ENCODE measurements at places on chromosomes 5 and 9.

- DNase-seq = no peak
Measured at GRCh38 chr9:3969590-3970260, 330.1 kb downstream of the GLIS3 start.

GRCh38 chr5:8949908-8950307, 596.0 kb downstream of the SEMA5A start:
- DNase-seq = no peak

DNA sequence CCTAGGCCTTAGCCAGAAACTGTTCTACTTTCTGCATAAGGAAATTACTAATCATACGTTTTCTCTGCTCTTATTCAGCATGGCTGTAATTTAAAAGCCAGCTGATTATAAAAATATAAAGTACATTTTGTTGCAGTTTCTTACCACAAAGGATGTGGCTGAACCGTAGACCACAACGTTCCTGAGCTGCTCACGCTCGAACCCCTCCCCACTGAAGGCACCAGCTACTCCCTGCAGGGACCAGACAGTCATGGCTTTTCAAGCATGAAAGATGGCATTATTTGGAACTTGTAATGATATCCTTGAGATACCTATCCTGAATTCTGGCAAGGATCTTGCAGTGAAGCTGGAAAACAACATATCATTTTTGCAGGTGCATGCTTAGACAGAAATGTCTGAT, 91.8 kb upstream of the DMRT1 start:
- DNase-seq = peak; percentile 43

DNA sequence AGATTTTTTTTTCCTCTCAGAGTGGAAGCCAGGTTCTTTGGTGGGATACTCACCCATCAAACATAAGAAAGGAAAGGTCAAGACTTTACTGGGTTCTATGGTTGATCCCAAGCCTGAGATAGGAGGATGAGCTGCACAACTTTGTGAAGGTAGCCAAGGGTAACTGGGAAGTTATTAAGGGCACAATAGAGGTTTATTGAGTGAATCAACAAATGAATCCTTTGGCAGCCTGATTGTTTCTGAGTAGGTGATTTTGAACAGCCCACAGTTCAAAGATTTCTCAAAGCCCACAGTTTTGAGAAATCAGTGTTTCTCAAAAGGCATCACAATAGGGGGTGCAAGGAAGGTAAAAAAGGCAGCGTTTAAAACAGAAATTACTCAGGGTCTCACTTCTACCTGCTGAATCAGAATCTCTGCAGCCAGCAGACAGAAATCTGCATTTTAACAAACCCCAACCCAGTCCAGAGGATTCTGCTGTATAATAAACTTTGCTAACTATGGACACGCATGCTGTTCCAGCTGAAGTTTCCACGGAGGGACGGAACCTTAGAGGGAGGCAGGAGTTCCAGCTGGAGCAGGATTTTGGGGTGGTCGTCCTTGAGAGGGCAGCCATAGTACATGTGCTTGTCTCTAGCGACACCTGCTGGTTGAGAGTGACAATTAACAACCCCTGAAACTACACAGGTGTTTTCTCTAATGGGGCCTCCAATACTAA, 32.7 kb upstream of the FSD1L start:
- DNase-seq = peak; percentile 18

DNA sequence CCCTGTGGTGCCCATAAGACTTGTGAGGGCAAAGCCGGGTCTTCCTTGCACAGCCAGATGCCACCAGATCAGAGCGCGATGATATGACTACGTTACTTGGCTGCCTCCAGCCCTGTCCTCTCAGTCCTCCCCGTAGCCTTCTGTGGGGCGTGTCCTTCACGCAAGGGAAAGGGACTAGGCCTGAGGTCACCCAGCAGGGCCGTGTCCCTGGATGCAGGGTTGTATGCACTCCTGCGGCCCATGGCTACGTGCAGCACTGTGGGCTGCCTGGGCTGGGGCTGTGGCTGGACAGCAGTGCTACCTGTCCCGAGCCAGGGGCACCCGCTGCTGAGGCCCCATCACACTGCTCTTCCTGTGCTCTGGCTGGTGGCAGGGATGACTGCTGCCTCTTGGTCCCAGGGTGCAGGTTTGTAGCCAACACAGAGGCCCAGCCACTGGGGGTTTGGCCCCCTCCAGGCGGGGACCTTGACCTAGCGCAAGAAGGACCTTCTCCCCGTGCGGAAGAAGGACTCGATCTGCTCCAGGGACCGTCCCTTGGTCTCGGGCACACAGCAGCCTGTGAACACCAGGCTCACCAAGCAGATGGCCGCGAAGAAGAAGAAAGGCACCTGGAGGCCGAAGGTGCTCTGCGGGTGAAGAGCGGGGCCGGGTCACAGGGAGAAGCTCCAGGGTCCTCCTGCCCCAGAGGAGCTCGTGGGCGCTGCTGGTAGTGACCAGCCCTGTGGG, 7.2 kb downstream of the SLC2A6 start:
- no peak for DNase-seq

GRCh38 chr5:74127381-74128320, 501.7 kb downstream of the ARHGEF28 start:
- no peak for DNase-seq

GRCh38 chr5:68354315-68354714, 138.8 kb downstream of the PIK3R1 start:
- no peak for DNase-seq

GRCh38 chr5:169307646-169308045, 6.7 kb upstream of the SLIT3 start:
- DNase-seq = no peak

GRCh38 chr5:20618340-20618739, 630.3 kb upstream of the CDH18 start:
- DNase-seq = no peak

- no peak for DNase-seq
Measured at GRCh38 chr5:82644766-82645165, 366.6 kb upstream of the RPS23 start.

GRCh38 chr5:111259636-111260035, 35.5 kb downstream of the CAMK4 start:
- no peak for DNase-seq

GRCh38 chr5:9922719-9923118, 292.6 kb upstream of the TAS2R1 start:
- no peak for DNase-seq

DNA sequence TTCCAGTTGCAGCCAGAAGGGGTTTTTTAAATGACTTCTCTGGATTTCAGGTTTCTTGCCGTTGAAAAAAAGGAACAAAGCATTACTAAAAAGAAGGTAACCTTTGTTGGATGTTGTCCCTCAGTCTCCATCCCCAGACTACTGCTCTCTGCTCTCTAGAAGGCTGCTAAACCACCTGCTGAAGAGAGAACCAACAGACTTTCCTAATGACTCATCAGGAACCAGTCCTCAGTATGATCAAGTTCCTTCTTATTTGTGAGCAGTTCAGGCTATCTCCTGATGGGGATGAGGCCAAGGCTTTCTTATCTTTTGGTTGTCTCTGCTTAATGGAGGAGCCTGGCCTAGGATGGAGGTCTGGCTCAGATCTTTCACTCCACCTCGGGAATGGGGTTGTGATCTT, 4.1 kb downstream of the KIF4B start:
- DNase-seq = no peak

DNA sequence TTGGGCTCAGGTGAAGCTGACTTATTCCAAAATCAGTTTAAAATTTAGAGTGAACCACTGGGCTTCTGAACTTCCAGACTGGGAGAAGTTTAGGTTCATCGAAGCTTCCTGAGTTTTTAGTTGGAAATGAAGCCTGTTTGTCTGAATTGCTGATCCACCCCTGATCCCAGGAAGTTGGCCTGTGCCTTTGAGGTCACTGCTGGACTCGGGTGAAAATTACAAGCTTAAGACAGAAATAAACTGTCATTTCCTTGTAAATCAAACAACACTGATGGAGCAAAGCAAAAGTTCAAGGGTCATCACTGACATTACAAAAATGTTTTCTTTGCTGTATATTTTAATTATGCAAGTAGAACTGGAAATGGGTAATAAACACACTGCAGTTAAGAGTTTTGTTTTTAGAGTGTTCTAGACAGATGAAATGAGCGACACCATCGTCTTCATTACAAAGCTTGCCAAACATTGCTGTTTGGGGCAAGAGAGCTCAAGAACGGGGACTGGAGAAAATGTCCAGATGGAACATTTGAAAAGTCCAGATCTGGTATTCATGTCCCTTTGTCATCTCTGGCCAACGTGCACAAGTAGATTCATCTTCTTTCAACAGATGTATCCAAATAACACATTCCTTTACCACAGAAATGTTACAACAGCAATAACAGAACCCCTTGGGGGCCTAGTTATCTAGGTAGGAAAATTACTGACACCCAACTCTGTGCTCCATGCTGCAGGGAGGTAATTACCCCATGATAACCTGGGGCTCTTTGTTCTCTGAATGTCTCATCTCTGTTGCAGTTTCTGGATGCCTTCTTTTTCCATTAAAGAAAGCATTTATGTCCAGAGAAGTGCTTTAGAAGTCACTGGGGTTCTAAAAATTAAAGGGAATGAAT, 142.4 kb upstream of the ERCC6L2 start:
- no peak for DNase-seq

GRCh38 chr9:16170119-16170518, 617.3 kb downstream of the CCDC171 start:
- DNase-seq = no peak

- DNase-seq = no peak
Measured at GRCh38 chr5:109650493-109650892, 39.2 kb upstream of the MAN2A1 start.

- DNase-seq = no peak
Measured at GRCh38 chr5:1514027-1514818, 9.5 kb downstream of the LPCAT1 start.

- DNase-seq = no peak
Measured at GRCh38 chr9:98736226-98736625, 27.5 kb upstream of the GABBR2 start.

DNA sequence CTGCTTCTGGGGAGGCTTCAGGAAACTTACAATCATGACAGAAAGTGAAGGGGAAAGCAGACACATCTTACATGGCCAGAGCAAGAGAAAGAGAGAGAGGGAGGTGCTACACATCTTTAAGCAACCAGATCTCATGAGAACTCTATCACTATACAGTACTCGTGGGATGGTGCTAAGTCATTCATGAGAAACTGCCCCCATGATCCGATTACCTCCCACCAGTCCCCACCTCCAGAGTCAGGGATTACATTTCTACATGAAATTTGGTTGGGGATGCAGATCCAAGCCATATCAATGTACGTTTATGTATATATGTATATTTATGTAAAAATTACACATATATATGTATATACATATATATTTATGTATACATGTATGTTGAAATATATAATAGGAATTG, 54.4 kb upstream of the CCDC112 start:
- no peak for DNase-seq

DNA sequence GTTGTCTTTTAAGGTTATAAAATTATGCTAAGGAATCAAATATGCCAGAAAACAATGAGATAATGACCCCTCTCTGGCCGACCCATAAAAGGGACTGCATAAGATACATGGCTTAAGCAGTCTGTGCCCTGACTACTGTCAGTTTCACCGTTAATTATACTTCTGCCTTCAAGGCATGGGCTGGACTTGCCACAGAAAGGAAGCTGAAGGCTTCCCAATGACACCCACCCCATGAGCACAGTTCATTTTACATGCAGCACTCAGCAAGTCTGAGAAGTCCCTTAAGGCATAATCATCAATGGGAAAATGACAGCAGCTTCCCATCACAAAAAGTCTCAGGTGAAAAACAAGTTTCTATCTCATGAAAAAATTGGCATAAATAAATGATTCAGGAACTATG, 175.6 kb downstream of the GLIS3 start:
- no peak for DNase-seq

GRCh38 chr9:6961845-6962522, 204.2 kb downstream of the KDM4C start:
- no peak for DNase-seq

DNA sequence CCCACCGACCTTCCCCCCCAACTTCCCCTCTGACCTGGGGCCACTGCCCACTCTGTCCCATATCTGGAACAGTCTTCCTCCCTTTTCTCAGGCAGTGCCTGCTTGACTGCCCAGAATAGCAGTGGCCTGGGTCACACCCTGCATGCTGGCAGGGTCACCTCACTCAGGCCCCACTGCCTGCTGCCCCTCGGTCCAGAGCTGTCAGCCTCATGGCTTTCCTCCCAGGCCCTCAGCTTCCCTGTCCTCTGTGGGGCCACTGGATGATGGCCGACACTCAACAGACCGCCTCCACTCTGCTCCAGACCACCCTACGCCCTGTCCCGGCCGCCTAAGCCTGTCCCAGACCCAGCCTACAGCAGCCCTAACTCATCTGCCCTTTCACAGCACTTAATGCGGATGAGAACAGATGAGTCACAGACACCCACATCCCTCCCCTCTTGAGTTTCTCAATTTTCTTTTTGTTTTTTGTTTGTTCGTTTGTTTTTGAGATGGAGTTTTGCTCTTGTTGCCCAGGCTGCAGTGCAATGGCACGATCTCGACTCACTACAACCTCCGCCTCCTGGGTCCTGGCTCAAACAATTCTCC, 5.9 kb downstream of the PNPLA7 start:
- no peak for DNase-seq

- no peak for DNase-seq
Measured at GRCh38 chr9:93193388-93194220, 9.7 kb downstream of the WNK2 start.

DNA sequence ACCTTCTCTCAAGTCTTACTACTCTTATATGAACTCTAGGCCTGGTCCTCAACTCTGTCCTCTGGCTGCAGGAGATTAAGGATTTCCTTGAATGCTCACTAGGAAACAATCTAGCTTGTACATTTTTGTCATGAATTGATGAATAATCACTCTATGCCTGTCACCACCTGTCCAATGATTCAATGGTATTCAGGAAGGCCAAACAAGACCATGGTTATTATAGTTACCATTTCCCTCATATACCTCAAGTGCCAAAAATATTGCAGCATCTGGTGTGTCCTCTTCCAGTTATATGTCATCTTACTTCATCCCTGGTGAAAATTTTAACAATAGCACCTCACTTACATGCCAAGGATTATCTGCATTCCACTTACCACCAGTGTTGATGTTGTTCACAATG, 179.0 kb upstream of the MOCS2 start:
- DNase-seq = no peak

GRCh38 chr5:94901191-94901979, 282.9 kb downstream of the SLF1 start:
- DNase-seq = no peak

DNA sequence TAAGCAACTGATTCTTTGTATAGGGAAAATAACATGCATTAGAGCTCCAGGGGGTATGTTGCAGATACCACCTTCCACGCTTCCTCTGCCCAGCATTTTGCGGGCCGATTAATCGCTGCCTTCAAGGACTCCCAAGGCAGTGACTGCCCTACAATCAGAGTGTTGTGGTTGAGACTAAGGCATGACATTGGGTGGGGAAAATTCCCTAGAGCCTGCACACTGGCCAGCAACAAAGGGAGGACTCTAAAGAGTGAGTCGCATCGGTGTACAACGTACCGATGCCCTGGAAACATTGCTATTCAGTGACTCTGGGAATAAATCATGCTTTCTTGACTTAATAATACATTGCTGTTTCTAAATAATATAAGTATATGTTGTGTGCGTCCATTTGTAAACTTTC, 119.7 kb downstream of the ZNF462 start:
- DNase-seq = no peak

GRCh38 chr5:110853267-110853666, 114.5 kb downstream of the SLC25A46 start:
- no peak for DNase-seq

- DNase-seq = no peak
Measured at GRCh38 chr9:82126256-82126655, 137.7 kb downstream of the SPATA31D1 start.

- no peak for DNase-seq
Measured at GRCh38 chr9:90240541-90240940, 402.1 kb downstream of the DIRAS2 start.

- DNase-seq = no peak
Measured at GRCh38 chr9:87158765-87159164, 211.5 kb upstream of the GAS1 start.

Data from T-helper 2 cell treated with Interferon-gamma antibody and Interleukin-4, amounts not matched to agents 5 μg/mL and 100 μg/mL, for 36 hours (primary cell).